Fibroblast of skin of abdomen (primary cell): ENCODE measurements at places on chromosomes 16 and 17.
A peak's percentile ranks its signal among the peaks of the same experiment; 100 is the strongest.

GRCh38 chr16:5382484-5382883 lies 284.9 kb upstream of the EEF2KMT start:
- DNase-seq = no peak

GRCh38 chr16:28011971-28012445 lies 51.5 kb downstream of the GSG1L start:
- DNase-seq = no peak

DNA sequence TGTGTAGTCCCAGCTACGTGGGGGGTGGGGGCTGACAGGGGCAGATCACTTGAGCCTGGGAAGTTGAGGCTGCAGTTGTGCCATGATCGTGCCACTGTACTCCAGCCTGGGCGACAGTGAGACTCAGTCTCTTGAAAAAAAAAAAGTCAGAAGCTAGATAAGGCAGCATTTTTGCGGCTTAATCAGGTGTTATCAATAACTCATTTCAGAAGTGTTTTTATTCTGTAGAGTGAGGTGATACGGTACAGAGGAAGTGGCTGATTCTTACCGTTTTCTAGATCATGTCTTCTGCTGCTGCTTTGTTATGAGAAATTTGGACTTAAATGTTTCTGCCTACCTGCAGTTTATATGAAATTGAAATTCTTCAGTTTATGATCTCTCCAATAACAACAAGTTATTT lies 18.6 kb downstream of the ZC3H18 start:
- DNase-seq = no peak

GRCh38 chr17:7881276-7882054 lies 7.1 kb upstream of the CHD3 start:
- peak; percentile 28 for DNase-seq

DNA sequence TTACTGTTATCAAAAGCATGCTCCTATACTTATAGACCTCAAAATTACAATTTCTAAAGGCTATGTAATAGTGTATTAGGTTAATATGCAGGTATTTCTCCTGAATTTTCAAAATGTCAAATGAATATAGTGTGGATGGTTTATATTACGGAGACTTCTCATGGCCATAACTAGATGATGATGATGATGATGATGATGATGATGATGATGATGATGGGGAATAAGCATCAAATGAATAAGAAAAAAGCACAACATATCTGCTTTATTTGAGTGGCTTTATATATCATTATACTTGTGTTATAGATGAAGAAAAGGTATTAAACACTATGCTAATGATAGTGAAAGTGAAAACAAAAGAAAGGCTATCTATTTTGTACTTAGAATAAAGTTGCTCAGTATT lies 53.9 kb downstream of the CDC27 start:
- no peak for DNase-seq

- DNase-seq = no peak
Observed at GRCh38 chr16:9344508-9344907, 253.1 kb downstream of the HAPSTR1 start.

DNA sequence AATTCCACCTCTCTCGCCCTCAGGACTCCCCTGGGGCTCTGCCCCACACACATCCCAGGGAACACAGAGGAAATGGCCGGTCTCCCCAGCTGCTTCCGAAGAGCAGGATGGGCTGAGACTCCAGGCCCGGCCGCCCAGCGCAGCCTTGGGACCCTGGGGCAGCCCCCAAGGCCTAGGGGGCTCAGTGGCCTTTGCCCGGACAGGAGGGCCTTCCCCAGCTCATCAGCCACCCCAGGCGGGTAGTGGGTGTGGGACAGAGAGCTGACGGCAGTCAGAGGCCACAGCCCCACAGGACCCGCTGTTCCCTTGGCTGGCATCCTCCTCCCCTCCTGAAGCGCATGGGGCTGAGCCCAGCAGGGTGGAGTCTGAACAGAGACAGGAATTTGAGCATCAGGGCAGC lies 6.2 kb upstream of the CBFA2T3 start:
- DNase-seq = no peak

DNA sequence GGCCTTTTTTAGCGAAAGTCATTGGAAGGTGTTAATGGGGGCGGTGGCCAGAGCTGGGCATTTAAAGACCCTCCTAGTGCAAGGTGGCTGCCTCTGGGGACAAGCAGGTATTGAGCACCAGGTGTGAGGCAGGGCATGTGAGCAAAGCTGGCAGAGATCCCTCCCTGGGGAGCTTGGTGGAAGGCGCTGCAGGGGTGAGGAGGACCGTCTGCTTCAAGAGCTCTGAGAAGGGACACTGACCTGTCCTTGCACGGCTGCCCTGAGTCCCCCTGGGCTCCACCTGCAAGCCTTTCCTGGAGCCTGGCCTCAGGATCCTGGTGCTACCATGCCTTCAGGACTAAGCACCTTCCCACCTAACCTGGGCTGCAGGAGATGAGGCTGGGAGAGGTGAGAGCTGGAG lies 127.0 kb upstream of the CIBAR2 start:
- DNase-seq = no peak

DNA sequence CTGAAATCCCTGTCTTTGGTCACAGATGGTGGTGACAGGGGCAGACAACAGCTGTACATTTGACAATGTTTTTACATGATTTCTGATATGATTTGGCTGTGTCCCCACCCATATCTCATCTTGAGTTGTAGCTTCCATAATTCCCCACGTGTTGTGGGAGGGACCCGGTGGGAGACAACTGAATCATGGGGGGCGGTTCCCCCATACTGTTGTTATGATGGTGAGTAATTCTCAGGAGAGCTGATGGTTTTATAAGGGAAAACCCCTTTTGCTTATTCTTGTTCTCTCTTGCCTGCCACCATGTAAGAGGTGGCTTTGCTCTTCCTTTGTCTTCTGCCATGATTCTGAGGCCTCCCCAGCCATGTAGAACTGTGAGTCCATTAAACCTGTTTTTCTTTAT lies 353.9 kb downstream of the CPPED1 start:
- no peak for DNase-seq

GRCh38 chr17:3766779-3767178 lies 34.2 kb downstream of the ITGAE start:
- no peak for DNase-seq

- DNase-seq = no peak
Observed at GRCh38 chr16:86727131-86727530, 148.8 kb downstream of the FOXL1 start.

DNA sequence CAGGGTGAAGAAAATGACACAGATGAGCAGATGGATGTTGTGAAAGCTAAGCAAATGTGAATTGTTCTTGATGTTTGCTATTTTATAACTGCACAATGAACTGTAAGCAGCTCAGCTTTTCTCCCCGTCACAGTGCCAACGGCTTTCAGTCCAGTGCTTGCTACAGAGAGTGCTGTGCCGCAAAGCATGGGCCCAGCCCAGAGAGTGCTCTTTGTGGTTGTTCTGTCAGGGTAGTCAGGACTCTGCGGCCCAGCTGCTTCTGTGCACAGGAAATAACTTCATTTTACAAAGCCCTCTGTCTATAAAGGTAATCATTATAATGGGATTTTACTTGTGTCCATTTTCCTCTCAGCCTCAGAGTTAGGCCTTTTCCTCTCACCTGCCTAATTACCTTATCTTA lies 39.1 kb downstream of the CDRT15 start:
- no peak for DNase-seq

DNA sequence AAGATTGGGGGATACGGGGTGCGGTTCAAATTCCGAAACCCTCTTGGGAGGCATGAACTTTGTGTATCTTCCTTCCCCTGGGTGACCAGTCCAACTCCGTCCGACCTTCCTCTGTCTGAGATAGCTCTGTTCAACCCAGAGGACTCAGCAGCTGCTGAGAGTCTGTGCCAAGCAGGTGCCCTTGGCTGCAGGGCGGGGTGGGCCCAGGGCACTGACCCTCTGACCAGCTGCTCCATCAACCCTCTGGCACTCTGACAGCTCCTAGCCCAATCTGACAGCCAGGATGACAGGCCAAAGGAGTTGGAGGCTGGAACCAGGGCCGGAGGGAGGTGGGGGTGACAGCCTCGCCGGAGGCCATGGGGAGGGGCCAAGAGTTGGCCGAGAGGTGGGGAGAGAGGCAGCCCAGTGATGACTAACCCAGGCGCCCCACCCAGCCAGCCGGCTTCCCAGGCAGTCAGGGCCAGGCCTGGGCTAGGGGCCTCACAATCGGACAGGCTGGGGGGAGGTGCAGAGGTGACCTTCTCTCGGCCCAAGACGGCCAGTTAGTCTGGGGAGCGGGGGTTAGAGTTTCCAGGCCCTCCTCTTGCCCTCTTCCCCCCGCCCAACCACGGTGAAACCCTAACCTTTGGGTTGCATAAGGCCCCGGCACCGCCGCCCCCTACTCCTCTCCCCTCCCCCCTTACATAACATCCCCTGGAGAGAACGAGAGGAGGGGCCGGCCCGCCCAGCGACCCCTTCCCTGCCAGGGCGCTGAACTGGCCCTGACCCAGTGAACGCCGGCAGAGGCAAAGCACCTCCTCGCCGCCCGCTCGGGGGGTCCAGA lies 5.0 kb upstream of the TLCD2 start:
- DNase-seq = peak; percentile 92

- DNase-seq = no peak
Observed at GRCh38 chr16:66961914-66962313, 848 bp downstream of the CES3 start.

DNA sequence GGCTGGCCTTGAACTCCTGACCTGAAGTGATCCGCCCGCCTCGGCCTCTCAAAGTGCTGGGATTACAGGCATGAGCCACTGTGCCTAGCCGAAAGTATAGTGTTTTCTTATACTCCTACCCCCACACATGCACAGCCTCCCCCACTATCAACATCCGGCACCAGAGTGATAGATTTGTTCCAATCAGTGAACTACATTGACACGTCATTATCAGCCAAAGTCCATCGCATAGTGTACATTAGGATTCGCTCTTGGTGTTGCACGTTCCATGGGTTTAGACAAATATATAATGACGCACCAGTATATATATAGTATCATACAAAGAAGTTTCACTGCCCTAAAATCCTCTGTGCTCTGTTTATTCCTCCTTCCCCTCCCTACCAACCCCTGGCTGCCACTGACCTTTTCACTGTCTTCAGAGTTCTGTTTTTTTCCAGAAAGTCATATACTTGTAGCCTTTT lies 11.9 kb upstream of the TM4SF5 start:
- no peak for DNase-seq

- peak; percentile 80 for DNase-seq
Observed at GRCh38 chr17:48463526-48463925, 33.5 kb upstream of the SKAP1 start.

DNA sequence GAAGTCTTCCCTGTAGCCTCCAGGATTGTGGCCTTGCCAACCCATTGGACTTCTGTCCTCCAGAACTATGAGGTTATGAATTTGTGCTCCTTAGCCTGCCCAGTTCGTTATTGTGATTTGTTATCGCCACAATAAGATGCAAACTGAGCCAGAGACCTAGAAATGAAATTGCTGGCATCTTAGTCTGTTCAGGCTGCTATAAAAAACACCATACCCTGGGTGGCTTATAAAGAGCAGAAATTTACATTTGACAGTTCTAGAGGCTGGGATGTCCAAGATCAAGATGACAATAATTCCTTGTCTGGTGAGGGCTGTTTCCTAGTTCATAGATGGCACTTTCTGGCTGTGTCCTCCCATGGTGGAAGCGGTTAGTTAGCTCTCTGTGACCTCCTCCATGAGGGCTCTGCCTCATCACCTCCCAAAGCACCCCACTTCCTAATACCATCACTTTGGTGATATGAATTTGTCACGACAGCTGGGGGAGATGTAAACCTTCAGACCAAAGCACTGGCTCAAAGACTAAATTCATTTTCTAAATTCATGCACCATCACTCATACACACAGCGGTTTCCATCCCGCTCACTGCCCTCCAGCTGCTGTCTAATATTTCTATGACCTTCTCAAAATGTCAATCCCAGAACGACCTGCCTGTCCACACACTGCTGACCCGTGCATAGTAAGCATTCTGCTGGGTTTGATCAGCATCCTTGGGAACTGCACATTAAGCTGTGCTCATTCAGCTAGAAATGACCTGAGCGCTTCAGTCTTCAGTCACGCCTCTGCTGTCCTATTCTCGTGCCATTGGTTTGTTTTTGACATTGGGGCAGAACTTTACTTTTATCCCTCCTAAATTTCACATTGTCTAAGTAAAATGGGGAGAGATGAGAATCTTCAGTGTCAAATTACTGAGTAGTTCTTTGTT lies 36.6 kb downstream of the GINS3 start:
- no peak for DNase-seq

GRCh38 chr16:78483124-78483992 lies 383.9 kb downstream of the WWOX start:
- DNase-seq = no peak

GRCh38 chr17:18040261-18040858 lies 1.2 kb downstream of the GID4 start:
- DNase-seq = no peak

DNA sequence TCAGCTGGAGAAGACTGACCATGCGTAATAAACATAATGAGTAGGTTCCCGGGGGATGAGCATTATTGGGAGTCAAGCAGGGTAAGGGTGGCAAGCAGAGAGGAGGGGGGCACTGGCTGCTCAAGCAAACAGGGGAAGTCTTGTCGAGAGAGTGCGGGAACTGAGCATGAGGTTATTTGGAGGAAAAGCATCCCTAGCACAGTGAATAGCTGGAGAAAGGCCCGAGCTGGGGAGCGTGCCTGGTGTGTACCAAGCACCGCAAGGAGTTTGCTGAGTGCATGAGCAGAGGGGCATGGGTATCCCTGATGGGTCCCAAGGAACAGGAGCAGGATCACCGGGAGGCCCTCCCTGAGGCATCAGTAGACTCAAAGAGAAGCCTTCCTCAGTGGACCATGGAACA lies 17.2 kb downstream of the CYTH1 start:
- DNase-seq = no peak

- DNase-seq = no peak
Observed at GRCh38 chr16:25010542-25010941, 4.6 kb downstream of the ARHGAP17 start.

DNA sequence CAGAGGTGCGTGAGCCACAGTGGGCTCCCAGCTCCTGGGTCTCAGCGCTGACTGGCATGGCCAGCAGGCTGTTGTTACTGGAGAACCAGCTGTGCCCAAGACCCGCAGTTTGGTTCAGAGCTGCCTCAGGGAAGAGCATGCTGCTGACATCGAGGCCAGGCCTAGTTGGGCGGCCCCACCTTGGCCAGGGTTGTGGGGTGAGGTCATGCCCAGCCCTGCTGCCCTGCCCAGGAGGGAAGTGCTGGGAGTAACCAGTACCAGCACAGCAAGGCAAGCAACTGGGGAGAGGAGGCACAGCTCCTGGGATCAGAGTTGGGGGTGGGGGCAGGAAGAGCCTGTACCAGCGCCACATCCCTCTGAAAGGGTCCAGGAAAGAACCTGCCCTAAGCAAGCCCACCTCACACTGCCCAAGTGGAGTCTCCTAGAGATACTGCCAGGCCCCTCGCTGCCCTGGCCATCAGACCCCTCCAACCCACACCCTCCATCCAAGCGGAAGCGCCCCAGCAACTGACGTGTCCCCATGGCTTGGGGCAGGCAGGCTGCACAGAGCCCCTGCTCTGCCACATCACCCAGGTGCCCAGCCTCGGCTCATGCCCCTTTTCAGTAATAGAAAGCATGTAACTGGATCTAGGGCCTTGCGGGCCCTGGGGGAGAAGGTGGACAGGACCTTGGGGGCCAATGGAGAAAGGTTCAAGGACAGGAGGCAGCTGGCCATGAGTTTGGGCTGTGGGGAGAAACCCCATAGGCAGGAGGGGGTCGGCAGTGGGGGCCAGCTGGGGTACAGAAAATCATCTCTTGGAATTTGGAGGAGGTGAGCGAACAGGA lies 990 bp downstream of the DOK4 start:
- DNase-seq = no peak

- no peak for DNase-seq
Observed at GRCh38 chr17:28940142-28940541, 11.2 kb downstream of the PHF12 start.

GRCh38 chr17:15998031-15998562 lies 1.4 kb downstream of the ZSWIM7 start:
- no peak for DNase-seq
